ENCODE measurements at places on chromosomes 13 and 19. TPM values are rescaled to one million over a fixed set of nuclear protein-coding genes. Genes with fewer than 3 reads are reported as not detected.

DNA sequence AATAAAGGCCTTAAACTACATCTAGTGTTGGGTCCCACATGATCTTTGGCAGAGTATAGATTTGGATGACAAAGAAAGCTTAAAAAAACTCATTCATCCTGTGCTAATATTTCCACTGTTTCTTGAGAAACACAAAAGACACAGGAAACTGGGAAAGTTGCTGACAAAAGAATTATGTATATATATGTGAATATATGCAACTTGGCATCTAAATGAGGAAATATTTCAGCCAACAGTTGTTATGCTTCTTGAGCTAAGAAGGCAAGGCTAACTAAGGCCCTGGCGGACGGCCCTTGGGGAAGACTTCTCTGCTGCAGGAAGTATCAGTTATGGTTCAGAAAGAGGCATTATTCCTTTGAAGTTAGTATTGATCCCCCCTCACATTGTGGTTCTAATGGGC, 491.8 kb downstream of the DIAPH3 start:
- no peak for DNase-seq

Gene TRPC4
- total RNA-seq: 3.4 TPM

GRCh38 chr19:36449059-36449670, 30.7 kb upstream of the ZFP82 start:
- DNase-seq: no peak

Gene CYSLTR2
- total RNA-seq: 0.23 TPM

Gene CYP2A6
- not detected for total RNA-seq

- no peak for DNase-seq
Measured at GRCh38 chr13:38804536-38804935, 117.7 kb downstream of the FREM2 start.

Gene ZNF682
- 26.2 TPM for total RNA-seq

DNA sequence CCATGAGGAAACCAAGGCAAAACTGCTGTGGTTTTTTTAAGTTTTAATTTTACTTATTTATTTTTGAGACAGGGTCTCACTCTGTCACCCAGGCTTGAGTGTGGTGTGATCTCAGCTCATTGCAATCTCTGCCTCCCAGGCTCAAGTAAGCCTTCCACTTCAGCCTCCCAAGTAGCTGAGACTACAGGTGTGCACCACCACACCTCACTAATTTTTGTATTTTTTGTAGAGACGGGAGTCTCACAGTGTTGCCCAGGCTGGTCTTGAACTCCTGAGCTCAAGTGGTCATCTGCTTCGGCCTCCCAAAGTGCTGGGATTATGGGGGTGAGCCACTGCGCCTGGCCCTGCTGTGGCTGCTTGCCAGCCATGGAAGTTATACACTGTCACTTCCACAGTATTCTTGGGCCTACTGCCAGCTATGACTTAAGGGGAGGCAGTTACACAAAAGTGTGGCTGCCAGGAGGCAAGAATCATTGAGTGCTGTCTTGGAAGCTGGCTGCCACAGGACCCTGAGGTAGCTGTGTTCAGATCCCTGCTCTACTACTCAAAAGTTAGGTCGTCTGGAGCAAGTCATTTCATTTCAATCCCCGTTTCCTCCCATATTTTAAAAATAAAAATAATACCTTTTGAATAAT, 12.7 kb downstream of the FARP1 start:
- no peak for DNase-seq

Gene PTGIR
- total RNA-seq: 3.5 TPM

Gene GNA15
- total RNA-seq: 28.5 TPM

Gene CCDC169
- 17.8 TPM for total RNA-seq

- peak; percentile 84 for DNase-seq
Measured at GRCh38 chr19:16327911-16328823, 3.5 kb downstream of the KLF2 start.

- no peak for DNase-seq
Measured at GRCh38 chr13:88958821-88959220, 1287.7 kb downstream of the SLITRK5 start.

DNA sequence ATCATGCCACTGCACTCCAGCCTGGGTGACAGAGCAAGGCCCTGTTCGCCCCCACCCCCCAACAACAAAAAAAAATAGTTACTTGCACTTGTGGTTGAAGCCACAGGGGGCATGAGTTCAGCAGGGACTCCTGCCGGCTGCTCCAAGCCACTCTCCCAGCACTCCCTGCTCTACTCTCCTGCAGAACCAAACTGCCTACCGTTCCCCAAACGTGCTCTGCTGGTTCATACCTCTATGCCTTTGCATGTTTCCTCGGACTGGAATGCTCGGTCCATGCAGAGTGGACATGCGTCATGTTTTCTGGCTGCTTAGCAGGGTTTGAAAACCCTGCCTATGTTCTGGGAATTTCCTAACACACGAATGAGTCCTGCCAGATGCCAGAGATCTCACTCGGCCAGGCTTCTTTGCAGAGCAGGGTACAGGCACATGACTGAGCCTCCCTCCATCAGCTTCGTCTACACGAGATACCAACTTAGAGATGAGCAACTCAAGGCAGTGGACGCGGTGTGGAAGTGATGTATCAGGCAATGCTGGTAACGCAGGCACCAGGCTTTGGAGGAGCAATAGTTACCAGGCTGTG, 8.5 kb upstream of the SLC25A15 start:
- DNase-seq: no peak

Gene ACP5
- total RNA-seq: 19.9 TPM

DNA sequence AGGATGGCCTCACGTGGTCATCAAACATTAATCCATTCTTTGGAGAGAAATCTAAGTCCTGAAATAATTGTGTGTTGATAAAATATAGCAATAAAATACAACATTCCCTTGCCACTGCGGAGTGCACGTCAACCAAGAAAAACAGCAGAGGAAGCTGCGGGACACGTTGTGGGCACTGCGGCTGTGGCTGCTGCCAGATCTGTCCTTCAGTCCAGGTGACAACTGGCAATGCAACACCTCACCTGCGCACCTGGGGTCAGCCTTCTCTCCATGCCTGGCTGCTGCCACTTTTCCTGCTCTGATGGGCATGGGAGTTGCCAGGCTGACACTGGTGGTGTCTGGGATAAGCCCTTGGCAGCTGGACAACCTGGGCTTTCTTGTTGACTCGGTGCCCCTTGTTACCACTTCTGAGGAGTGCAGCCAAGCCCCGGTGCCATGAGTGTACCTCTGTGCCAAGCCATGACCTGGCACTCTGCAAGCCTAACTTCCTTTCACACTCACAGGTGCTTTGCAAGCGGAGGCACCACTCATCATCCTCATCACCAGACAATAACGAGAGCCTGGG, 251.6 kb upstream of the TSHZ3 start:
- DNase-seq: no peak

Gene DOCK9
- total RNA-seq: 108 TPM

DNA sequence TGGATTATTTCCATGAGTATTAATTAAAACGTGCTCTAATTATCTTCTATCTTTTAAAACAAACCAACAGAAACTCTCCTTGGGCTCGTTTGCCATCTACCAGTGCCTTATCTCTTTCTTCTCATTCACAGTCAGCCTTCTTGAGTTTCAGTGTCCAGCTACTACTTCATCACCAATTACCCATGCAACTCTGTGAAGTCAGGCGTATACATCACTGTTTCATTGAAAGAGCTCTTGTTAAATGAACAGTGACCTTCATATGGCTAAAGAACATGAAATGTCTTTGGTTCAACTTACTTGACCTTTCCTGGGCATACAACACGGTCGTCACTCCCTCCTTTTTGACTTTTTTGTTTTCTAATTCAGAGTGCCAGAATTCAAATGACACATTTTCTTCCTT, 5.2 kb upstream of the IFT88 start:
- no peak for DNase-seq

DNA sequence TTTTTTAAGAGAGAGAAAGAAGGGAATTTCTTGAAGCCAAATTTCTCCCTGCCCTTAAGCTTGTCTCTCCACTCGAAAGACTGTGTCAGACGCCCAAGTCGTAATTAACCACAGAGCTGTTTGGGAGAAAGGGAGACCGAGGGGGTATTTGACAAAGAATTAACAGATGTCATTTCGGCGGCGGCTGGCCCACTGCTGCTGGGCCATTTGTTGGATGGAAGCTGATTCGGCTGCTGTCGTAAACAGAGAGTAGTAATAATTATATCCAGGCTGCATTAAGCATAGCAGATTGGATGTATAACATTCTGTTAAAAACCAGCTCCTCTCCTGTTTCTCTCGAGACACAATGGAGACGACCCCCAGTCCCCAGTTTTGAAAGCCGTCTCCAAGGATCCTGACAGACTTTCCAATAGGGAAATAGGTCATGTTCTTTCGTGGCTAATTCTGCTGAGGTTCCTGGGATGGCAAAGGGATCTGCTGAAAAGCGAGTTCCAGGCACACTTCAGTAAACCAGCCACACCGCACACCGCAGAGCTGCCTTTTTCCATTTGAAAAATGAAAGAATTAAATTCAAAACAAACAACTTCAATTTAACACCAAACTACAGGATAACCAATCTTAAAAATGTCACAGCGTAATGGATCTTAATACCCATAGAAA, 71.5 kb downstream of the KCTD15 start:
- DNase-seq: peak; percentile 41

Gene CACNG6
- not detected for total RNA-seq

- DNase-seq: no peak
Measured at GRCh38 chr19:2080336-2080988, 15.7 kb downstream of the MOB3A start.

Gene ZNF813
- 6.8 TPM for total RNA-seq

Gene RUVBL2
- total RNA-seq: 66.7 TPM

DNA sequence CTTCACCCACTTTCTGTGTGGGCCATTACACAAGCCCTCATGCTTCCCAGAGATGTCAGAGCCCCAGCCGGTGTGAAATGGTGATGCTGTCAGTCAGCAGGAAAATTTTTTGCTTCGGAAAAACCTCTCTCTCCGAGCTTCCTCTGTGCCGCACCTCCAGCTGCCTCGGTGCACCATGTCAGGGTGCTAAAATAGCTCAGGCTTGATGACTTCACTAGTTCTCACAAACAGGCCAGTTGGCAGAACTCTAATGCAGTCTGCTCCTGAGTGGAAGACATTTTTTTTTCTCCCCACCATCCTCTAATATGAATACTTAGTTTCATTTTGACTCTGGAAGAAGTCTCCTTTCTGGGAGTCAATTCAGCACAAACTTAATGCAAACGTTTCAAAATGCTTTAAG, 71.3 kb downstream of the KLF12 start:
- DNase-seq: no peak

DNA sequence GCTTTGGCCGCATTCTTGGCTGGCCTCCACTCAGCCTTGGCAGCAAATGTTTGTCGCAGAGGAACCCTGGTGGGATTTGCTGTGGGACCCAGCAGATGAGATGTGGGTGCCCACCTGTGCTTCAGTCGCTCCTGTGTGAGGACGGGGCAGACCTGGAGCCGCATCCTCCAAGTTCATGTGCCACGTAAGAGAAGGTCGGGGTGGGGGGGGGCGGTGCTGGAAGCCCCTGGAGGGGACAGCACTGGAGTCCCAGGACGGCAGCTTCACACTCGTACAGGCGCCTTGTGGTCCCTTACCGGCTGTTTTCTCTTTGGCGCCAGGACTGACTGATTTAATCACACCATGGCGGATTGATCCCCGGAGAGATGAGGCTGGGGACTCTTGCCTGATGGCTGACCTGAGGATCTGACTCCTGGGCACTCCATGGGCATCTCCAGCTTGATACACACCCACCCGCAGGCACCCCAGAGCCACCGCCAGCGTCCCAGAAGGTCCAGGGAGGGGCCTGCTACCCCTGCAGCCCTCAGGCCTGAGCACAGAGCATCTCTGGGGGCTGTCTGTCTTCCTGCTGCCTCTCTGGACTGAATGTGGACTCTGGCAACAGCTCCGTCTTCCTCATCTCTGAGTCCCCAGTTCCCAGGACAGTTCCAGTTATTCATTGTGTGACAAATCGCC, 10.0 kb upstream of the GRTP1 start:
- DNase-seq: no peak

- DNase-seq: no peak
Measured at GRCh38 chr19:6238643-6239281, 41.0 kb downstream of the MLLT1 start.

- DNase-seq: no peak
Measured at GRCh38 chr13:105979131-105980011, 556.1 kb downstream of the EFNB2 start.

DNA sequence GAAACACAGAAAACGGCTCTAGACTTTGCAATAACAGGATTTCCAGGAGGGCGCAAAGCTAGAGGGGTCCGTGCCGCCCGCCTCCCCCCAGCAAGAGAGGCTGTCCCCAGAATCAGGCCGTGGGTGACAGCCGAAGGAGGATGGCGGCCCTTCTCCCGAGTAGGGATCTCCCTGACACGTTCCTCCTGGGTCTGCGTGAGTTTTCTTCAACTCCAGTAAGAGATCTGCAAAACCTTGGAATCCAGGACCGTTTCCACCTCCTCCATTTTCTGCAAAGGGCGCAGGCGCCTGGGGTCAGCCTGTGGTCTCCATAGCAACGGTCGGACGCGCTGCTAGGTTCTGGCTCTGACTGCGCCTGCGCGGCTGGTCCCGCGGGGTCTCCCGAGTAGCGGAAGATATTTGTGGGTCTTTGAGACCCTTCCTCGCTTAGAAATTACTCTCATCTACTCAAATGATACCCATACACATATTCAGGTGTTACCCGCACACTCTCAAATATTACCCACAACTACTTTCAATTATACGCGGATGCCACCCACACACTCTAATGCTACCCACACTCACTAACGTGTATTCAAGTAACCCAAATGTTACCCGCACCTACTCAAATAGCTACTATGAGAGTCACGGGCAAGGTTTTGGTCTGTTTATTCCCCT, 2.1 kb downstream of the PNMA8C start:
- no peak for DNase-seq

Gene PEX11G
- 7.8 TPM for total RNA-seq

- DNase-seq: peak; percentile 72
Measured at GRCh38 chr19:10431943-10432735, 11.8 kb downstream of the PDE4A start.

Gene ESD
- total RNA-seq: 90.0 TPM

Gene MAST1
- 0.36 TPM for total RNA-seq

Gene PALM3
- 24.1 TPM for total RNA-seq

Gene KCTD12
- total RNA-seq: 56.0 TPM

GRCh38 chr13:99553033-99553432, 51.8 kb downstream of the TM9SF2 start:
- DNase-seq: no peak

Gene ACTMAP
- 11.3 TPM for total RNA-seq

GRCh38 chr13:23859455-23859854, 29.7 kb downstream of the MIPEP start:
- no peak for DNase-seq

- DNase-seq: no peak
Measured at GRCh38 chr13:110245416-110245899, 61.5 kb downstream of the COL4A1 start.

- DNase-seq: no peak
Measured at GRCh38 chr13:49697468-49697867, 6.2 kb upstream of the EBPL start.

Gene MIDN
- total RNA-seq: 121 TPM
